ENCODE measurements at places on chromosomes 4 and X. TPM values are rescaled to one million over a fixed set of nuclear protein-coding genes. Genes with fewer than 3 reads are reported as not detected.

DNA sequence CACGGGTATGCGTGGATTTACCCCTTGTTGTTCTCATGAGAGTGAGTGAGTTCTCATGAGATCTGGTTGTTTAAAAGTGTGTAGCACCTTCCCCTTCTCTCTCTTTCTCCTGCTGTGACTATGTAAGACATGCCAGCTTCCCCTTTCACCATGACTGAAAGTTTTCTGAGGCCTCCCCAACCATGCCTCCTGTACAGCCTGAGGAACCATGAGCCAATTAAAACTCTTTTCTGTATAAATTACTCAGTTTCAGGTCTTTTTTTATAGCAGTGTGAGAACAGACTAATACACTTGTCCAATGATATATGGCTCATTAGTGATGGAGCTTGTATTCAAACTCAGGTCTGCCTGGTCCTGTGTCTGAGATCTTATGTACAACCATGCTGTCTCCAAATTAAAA, 28.5 kb upstream of the RTL3 start:
- no peak for DNase-seq

GRCh38 chrX:150854856-150855255, 43.6 kb downstream of the CD99L2 start:
- DNase-seq, result no peak

The JCHAIN gene
- 4.9 TPM for total RNA-seq

- DNase-seq, result no peak
Observed at GRCh38 chr4:169379688-169380087, 108.9 kb upstream of the SH3RF1 start.

The RPA4 gene
- total RNA-seq, result not detected

The CLCN3 gene
- 27.6 TPM for total RNA-seq

DNA sequence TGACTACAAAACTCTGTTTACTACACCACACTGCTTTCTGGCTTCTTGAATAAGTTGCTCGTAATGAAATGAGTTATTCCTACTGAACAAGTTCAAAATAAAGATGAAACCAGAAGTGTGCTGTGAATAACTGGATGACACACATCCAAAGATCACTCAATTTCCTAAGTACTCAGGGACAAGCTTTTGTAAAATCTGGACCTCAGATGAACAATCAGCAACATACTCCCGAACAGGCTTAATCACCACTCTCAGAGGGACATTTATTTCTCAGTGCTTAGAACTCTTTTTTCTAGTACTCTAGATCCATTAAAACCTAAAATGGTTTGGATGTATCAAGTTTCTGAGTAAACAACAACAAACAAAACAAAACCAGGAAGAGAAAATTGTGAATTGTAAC, 61.5 kb upstream of the EXOC1L start:
- no peak for DNase-seq

The CENPE gene
- 0.64 TPM for total RNA-seq

The CSAG2 gene
- total RNA-seq, result not detected

DNA sequence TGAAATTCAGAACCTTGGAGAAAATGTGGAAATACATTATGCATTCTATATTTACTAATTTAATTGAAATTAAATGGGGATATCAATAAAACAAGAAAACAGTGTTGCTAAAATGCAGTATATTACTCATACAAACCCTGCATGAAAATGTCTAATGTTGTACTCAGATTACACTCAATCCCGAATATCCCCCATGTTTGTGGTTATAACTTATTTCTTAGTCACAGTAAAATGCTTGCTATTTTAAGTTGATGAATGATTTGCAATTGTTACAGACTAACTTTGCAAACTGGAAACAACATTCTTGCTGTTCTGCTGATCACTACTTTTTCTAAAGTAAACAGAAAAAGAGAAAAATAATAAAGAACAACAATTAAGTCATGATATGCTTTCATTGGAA, 33.1 kb upstream of the ANXA10 start:
- DNase-seq, result no peak

GRCh38 chr4:27381815-27382214, 521.2 kb downstream of the STIM2 start:
- DNase-seq, result no peak

- DNase-seq, result no peak
Observed at GRCh38 chr4:18234108-18234507, 212.6 kb upstream of the LCORL start.

The PHKA1 gene
- 9.0 TPM for total RNA-seq

DNA sequence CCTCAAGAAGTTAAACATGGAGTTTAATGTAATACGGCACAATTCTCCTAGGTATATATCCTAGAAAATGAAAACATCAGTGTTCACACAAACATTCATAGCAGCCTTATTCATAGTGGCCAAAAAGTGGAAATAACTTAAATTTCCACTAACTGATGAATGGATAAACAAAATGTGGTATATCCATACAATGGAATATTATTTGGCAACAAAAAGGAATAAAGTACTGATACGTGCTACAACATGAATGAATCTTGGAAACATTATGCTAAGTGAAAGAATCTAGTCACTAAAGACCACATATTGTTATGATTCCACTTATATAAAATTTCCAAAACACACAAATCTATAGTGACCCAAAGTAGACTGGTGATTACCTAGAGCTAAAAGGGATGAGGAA, 14.6 kb downstream of the SDAD1 start:
- DNase-seq, result no peak

The BEX1 gene
- total RNA-seq, result 8.9 TPM

GRCh38 chrX:39985071-39985470, 112.7 kb downstream of the BCOR start:
- no peak for DNase-seq

DNA sequence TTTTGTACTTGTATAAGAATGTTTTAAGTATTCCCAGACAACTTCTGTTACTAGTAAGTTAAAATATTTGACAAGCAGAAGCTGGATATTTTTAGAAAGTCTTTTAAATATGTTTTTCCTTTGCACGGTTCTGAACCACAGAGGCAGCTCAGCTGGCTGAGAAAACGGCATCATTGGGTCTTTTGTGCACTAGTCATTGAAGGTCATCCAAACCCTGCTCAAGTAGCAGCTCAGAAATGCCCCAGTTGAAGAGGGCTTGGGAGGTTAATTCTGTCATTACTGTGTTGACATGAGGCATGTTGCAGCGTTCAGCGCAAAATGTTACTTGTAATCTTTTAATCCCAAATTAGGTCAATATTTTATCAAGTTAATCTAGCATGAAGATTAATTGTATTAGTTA, 383.7 kb upstream of the FAM241A start:
- DNase-seq, result no peak

The AVPR2 gene
- 4.4 TPM for total RNA-seq

DNA sequence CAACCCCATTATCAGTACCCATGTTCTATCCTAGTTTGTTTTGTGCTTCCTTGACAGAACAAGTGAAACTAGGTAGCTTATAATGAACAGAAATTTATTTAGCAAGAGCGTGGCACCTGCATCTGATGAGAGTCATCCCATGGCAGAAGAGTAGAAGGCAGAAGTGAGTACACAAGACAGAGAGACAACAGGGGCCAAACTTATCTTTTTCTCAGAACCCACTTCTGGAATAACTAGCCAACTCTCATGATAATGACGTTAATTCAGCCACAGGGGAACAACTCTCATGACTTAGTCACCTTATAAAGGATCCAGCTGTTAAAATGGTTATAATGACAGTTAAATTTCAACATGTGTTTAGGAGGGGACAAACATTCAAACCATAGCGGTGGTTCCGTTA, 644.9 kb downstream of the TECRL start:
- DNase-seq, result no peak

DNA sequence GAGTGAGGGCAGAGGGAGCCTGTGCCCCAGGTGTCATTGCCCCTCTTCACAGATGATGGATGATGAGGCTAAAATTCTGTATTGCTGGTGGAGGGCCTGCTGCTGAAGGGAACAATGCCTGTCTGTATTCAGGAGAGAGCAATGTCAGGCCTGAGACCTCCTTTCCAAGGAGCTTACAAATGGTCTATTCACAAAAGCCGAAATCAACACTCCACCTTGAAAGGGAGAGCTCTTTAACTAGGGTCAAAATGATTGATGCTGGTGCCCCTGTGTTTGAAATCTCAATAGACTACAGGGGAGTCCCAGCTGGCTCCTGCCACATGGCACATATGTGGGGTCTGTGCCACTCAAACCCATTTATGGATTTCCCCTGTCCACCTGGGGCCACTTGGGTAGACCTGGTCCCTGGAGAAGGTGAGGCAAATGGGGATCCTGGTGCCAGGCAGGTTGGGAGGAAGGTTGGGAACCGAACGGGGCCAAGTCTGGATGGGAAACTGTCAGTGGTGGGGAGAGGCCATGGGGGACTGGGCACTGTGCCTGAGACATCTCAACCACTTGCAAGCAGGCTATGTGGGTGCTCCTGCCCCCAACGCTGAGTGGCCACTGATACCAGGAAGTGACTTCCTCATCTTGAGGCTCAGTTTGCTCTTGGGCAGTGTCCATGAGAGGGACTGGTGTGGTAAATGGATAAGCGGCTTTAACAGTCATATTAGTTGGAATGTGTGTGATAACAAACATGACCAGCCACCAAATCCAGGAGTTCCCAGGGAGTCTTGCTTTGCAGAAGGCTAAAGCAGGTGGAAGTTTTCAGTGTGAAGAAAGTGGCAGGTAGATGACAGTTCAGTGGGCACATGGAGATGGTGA, 223.8 kb upstream of the PSAPL1 start:
- DNase-seq, result no peak

DNA sequence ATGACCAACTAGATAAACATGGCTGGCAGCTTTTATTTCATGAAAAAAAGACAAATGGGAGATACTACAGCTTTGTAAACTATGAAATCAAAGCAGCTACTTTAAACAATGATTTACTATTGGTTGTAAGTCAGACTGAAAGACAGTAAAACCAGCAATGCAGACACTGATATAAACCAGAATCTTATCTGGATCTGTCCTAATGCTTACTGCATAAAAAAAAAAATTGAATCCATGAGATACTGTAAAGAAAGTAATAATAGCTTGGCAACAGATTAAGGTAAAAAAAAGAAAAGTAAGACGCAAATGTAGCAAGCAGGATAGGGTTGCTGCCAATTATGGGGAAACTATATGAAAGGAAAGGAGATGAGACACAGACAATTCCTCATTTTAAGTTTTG, 7.3 kb downstream of the LCORL start:
- DNase-seq, result no peak

Measured in uterus (tissue), 4 donors.